ENCODE measurements at places on chromosomes 13 and 19. TPM values are rescaled to one million over a fixed set of nuclear protein-coding genes. Genes with fewer than 3 reads are reported as not detected.

GRCh38 chr19:38655148-38655824, 7.8 kb downstream of the ACTN4 start:
- peaks cover 65% of the 10 kb centered on the region for H3K36me3 ChIP-seq
- peak overlapping the region; percentile 6 for H3K4me3 ChIP-seq
- no peaks in the 10 kb centered on the region for H3K27me3 ChIP-seq
- no peak overlapping the region for H3K27ac ChIP-seq

VN1R2 gene
- total RNA-seq = not detected

- H3K4me1 ChIP-seq = no peaks in the 10 kb centered on the region
- H3K4me3 ChIP-seq = no peak overlapping the region
- no peak overlapping the region for H3K27ac ChIP-seq
- peaks cover 63% of the 10 kb centered on the region for H3K27me3 ChIP-seq
- DNase-seq = peak; percentile 83
These were observed 4.6 kb upstream of the CACNG8 start for GRCh38 chr19:53958168-53958571.

GRCh38 chr13:100090861-100091260, 2.0 kb downstream of the PCCA start:
- peak overlapping the region; percentile 92 for H3K4me3 ChIP-seq
- H3K27ac ChIP-seq = no peak overlapping the region
- peaks cover 47% of the 10 kb centered on the region for H3K36me3 ChIP-seq
- no peak for DNase-seq
- no peaks in the 10 kb centered on the region for H3K27me3 ChIP-seq
- H3K4me1 ChIP-seq = peaks cover 2% of the 10 kb centered on the region

- H3K27me3 ChIP-seq = no peaks in the 10 kb centered on the region
- DNase-seq = no peak
- no peak overlapping the region for H3K4me3 ChIP-seq
- H3K4me1 ChIP-seq = no peaks in the 10 kb centered on the region
- H3K36me3 ChIP-seq = no peaks in the 10 kb centered on the region
These were observed 20.7 kb downstream of the NDFIP2 start for GRCh38 chr13:79501538-79502232.

SLC5A5 gene
- 0.25 TPM for total RNA-seq

DNA sequence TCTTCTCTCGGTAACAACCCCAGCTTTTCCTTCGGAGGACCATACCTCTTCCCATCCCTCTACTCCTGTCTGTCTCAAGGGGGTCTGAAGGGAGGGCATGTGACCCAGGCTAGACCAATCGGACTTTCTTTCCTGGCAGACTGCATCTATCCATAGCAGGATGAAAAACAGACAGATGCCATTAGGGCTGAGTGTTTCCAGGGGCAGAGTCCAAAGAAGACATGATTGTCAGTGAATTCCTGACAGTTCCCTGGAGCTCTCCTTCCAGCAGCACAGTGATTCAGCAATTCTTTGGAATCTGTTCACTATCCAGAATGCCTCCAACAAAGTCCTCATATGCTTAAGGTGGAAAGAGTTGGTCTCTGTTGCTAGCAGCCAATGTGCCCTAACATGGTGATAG, 189.8 kb downstream of the KCTD12 start:
- no peak overlapping the region for H3K27ac ChIP-seq
- H3K4me1 ChIP-seq = no peaks in the 10 kb centered on the region
- DNase-seq = no peak
- peaks cover 15% of the 10 kb centered on the region for H3K27me3 ChIP-seq
- H3K4me3 ChIP-seq = no peak overlapping the region
- H3K36me3 ChIP-seq = no peaks in the 10 kb centered on the region

DNA sequence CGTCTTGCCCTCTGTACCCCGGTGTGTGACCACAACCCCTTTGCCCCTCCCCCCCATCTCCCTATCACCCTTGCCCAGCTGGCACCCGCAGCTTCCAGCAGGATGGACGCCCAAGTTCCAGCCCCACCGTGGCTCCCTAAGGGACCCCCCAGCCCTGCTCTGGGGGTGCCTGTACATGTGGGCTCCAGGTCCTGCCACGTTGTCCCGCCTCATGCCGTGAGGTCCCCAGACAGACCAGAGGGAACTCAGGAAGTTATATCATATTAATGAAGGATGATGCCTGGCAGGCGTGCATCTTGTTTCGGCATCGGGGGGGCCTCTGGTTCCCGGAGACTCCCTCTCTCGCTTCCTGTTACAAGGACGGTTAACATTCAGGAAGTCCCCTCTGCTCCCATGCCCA, 1.6 kb upstream of the PTGIR start:
- DNase-seq = no peak
- H3K27me3 ChIP-seq = no peaks in the 10 kb centered on the region
- H3K27ac ChIP-seq = no peak overlapping the region
- H3K4me3 ChIP-seq = no peak overlapping the region

DNA sequence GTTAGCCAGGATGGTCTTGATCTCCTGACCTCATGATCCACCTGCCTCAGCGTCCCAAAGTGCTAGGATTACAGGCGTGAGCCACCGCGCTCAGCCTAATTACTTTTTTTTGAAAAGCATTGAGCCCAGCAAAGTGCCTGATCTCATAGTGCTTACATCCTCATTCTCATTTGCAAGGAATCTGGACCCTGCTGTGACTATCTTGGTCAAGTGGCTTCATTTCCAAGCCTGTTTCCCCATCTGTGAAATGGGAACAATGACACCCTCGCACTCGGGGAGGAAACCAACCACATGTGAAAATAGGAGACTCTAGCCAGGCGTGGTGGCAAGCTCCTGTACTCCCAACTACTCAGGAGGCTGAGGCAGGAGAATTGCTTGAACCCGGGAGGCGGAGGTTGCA, 1.6 kb upstream of the PLEKHA4 start:
- no peak overlapping the region for H3K4me3 ChIP-seq
- no peaks in the 10 kb centered on the region for H3K27me3 ChIP-seq
- H3K4me1 ChIP-seq = no peaks in the 10 kb centered on the region
- H3K36me3 ChIP-seq = peaks cover 20% of the 10 kb centered on the region
- DNase-seq = no peak

GRCh38 chr13:36341718-36342117, 4.5 kb downstream of the SPART start:
- peaks cover 16% of the 10 kb centered on the region for H3K4me1 ChIP-seq
- no peaks in the 10 kb centered on the region for H3K27me3 ChIP-seq
- DNase-seq = no peak
- no peak overlapping the region for H3K4me3 ChIP-seq

- peak; percentile 59 for DNase-seq
- peaks cover 61% of the 10 kb centered on the region for H3K36me3 ChIP-seq
- H3K27me3 ChIP-seq = no peaks in the 10 kb centered on the region
- peaks cover 10% of the 10 kb centered on the region for H3K4me1 ChIP-seq
These were observed 571 bp downstream of the SAFB2 start for GRCh38 chr19:5621945-5622464.

SEMA6B gene
- total RNA-seq = 48.6 TPM

ODAD3 gene
- 2.4 TPM for total RNA-seq

- no peaks in the 10 kb centered on the region for H3K4me1 ChIP-seq
- no peaks in the 10 kb centered on the region for H3K36me3 ChIP-seq
- no peak for DNase-seq
- H3K27ac ChIP-seq = no peak overlapping the region
These were observed 258.9 kb downstream of the FOXO1 start for GRCh38 chr13:40407567-40407966.

RUBCNL gene
- 1.0 TPM for total RNA-seq

- H3K27me3 ChIP-seq = no peaks in the 10 kb centered on the region
- H3K4me1 ChIP-seq = no peaks in the 10 kb centered on the region
- DNase-seq = peak; percentile 82
- H3K4me3 ChIP-seq = no peak overlapping the region
These were observed 9.1 kb downstream of the KL start for GRCh38 chr13:33025220-33025744.

GRCh38 chr19:8206147-8207087, 2.8 kb upstream of the CERS4 start:
- peak; percentile 71 for DNase-seq
- peaks cover 5% of the 10 kb centered on the region for H3K36me3 ChIP-seq
- no peaks in the 10 kb centered on the region for H3K4me1 ChIP-seq
- H3K27me3 ChIP-seq = no peaks in the 10 kb centered on the region
- H3K4me3 ChIP-seq = no peak overlapping the region

DIRAS1 gene
- 4.7 TPM for total RNA-seq

AMER2 gene
- 0.02 TPM for total RNA-seq

DNA sequence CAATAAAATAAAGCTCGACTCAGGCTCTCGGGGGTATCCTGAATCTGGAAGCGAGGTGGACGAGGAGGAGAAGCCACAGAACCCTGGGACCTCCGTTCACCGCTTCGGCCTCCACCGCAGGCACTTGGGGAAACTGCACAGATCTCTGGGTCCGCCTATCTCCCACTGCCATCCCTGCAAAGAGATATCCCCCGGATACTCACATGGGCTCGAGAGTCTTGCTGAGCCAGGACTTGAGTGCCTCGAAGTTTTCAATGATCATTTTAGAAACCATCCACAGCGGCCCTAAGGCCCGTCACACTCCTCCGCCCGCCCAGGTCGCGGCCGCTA, 589 bp downstream of the RBM26 start:
- peak overlapping the region; percentile 97 for H3K27ac ChIP-seq
- no peaks in the 10 kb centered on the region for H3K36me3 ChIP-seq
- no peaks in the 10 kb centered on the region for H3K27me3 ChIP-seq
- no peak for DNase-seq
- H3K4me1 ChIP-seq = peaks cover 3% of the 10 kb centered on the region

DNA sequence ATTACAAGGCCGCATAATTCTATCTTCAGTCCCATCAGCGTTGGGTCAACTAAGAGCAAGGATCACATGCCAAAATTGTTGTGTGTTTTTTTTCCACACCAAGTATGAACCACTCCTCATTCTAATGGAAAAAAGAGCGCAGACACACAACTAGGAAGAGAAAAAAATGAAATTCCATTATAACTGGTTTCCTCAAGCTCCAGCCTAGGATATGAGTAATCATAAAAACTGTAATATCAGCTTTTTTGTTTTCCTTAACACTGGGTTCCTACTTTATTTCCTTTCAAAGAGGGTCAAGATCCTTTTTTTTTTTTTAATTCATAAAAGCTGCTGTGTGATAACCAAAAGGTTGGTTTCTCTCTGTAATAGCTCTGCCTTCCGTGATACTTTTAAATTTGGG, 19.4 kb downstream of the TSHZ3 start:
- no peak overlapping the region for H3K4me3 ChIP-seq
- no peak overlapping the region for H3K27ac ChIP-seq
- no peaks in the 10 kb centered on the region for H3K27me3 ChIP-seq
- no peaks in the 10 kb centered on the region for H3K4me1 ChIP-seq
- H3K36me3 ChIP-seq = no peaks in the 10 kb centered on the region
